ENCODE measurements at places on chromosomes 13 and 19. TPM values are rescaled to one million over a fixed set of nuclear protein-coding genes. Genes with fewer than 3 reads are reported as not detected.

Gene ELOF1
- 81.1 TPM for polyA plus RNA-seq

Gene CRX
- 0.15 TPM for polyA plus RNA-seq

DNA sequence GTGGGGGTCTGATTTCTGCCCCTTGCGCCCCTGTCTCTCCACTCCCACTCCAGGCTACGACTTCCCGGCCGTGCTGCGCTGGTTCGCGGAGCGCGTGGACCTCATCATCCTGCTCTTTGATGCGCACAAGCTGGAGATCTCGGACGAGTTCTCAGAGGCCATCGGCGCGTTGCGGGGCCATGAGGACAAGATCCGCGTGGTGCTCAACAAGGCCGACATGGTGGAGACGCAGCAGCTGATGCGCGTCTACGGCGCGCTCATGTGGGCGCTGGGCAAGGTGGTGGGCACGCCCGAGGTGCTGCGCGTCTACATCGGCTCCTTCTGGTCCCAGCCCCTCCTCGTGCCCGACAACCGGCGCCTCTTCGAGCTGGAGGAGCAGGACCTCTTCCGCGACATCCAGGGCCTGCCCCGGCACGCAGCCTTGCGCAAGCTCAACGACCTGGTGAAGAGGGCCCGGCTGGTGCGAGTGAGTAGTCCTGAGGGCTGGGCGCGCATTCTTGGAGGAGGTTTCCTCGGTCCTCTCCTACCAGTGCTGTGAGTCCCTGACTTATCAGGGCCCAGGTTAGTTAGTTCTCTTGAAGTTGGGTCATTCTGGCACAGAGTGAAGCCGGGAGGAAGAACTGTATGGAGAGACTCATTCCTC is 12.7 kb downstream of the EHD2 start:
- DNase-seq, result no peak
- no peaks in the 10 kb centered on the region for H3K36me3 ChIP-seq
- H3K4me3 ChIP-seq, result no peak overlapping the region
- H3K27ac ChIP-seq, result no peak overlapping the region

Gene GJB2
- 11.1 TPM for polyA plus RNA-seq

Gene ZNF221
- polyA plus RNA-seq, result 1.1 TPM

GRCh38 chr13:30192320-30193093 is 114.8 kb downstream of the KATNAL1 start:
- no peaks in the 10 kb centered on the region for H3K36me3 ChIP-seq
- H3K27me3 ChIP-seq, result no peaks in the 10 kb centered on the region
- H3K27ac ChIP-seq, result no peak overlapping the region

All from hepatocyte (in vitro differentiated cells).